ENCODE measurements at places on chromosomes 5 and 9.

- DNase-seq: no peak
Observed at GRCh38 chr9:103225702-103226646, 230.8 kb downstream of the CYLC2 start.

- DNase-seq: no peak
Observed at GRCh38 chr9:134263596-134263995, 62.7 kb upstream of the RXRA start.

GRCh38 chr9:25742256-25742655 is 64.0 kb upstream of the TUSC1 start:
- no peak for DNase-seq

DNA sequence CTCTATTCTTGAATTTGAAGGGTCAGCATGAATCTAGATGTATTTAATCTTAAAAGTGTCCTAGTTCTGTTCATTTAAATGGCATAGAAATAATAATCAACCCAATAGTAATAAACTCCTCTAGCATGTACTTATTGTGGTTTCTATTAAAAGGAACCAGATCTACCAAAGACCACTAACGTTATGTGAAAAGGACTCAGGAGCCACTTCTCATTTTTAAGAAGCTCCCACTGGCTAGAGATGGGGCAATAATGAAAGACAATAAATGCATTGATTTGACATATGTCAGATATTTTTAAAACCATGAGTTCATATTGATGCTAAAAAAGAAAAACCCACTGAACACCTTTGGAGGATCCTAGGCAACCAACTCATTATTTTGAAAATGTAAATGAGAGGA is 191.9 kb downstream of the ATP10B start:
- DNase-seq: no peak

DNA sequence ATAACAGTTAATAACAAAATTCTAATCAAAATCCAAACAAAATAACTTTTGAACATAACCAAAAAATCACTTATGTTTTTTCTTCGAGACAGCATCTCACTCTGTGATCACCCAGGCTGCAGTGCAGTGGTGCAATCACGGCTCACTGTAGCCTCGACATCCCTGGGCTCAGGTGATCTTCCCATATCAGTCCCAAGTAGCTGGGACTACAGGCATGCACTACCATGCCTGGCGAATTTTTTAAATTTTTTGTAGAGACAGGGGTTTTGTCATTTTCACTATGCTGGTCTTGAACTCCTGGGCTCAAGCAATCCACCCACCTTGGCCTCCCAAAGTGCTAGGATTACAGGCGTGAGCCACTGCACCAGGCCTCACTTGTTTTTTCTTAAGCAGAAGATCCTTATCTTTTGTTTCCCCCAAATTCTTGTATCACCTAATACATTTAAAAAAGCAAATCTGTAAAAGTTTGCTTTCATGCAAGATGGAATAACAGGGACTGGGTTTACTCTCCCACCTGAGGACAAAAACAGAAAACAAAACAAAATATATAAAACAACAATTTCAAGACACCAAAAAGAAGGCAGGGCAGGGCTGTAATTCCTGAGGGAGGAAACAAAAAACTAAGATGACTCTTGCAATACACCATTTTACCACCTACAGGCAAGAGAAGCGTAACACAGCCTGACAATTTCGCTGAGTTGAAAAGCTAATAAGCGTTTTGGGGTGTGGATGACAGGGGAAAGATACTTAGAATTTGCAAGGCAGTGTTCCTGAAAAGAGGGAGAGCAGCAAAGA is 71.4 kb downstream of the RAPGEF6 start:
- no peak for DNase-seq

GRCh38 chr9:27528886-27529315 is 713 bp downstream of the MOB3B start:
- DNase-seq: peak; percentile 43

GRCh38 chr5:83219495-83219894 is 142.1 kb downstream of the XRCC4 start:
- no peak for DNase-seq

- no peak for DNase-seq
Observed at GRCh38 chr5:119527351-119527750, 75.1 kb downstream of the HSD17B4 start.

DNA sequence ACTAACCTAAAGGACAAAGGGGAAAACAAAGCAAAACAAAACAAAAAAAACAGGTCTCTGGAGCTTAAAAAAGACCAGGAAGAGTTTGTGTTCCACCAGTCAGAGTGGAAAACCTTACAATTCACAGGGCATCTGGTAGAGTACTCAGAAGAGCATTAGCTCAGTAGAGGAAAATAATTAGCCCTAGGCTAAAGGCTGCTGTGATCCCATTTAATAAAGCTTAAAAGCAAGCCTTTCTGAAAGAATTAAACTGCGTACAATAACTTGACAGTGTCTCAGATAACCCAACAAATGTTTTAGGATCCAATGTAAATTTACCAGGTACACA is 7.3 kb downstream of the ECM2 start:
- no peak for DNase-seq
